ENCODE measurements at places on chromosomes 3 and 15.
A peak's percentile ranks its signal among the peaks of the same experiment; 100 is the strongest.

GRCh38 chr3:48563382-48563918, at the start of gene UCN2:
Gene UCN2, minus strand, starts transcription at chr3:48563781. Its CDS starts 657 bp downstream, at chr3:48563124.
- no peak for DNase-seq

DNA sequence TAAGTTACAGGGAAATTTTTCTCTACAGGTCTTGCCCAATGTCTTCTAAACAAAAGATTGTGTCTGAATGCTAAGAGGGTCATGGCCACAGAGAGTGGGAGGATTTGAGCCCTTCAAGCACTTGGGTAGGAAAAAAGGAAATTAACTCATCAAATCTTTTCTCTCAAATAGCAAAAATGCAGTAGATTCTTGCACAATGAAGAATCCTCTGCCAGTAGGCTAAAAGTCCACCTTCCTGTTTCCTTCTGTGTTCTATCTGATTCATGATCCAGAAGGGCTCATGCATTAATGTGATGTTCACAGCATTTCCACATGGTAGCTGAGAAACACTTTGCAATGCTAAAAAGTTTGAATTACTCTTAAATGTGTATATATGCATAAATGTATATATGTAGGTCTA, 177.1 kb downstream of the CD47 start:
- DNase-seq, result peak; percentile 28

- peak; percentile 85 for DNase-seq
Observed at GRCh38 chr15:89068325-89068784, 19.9 kb upstream of the ABHD2 start.

DNA sequence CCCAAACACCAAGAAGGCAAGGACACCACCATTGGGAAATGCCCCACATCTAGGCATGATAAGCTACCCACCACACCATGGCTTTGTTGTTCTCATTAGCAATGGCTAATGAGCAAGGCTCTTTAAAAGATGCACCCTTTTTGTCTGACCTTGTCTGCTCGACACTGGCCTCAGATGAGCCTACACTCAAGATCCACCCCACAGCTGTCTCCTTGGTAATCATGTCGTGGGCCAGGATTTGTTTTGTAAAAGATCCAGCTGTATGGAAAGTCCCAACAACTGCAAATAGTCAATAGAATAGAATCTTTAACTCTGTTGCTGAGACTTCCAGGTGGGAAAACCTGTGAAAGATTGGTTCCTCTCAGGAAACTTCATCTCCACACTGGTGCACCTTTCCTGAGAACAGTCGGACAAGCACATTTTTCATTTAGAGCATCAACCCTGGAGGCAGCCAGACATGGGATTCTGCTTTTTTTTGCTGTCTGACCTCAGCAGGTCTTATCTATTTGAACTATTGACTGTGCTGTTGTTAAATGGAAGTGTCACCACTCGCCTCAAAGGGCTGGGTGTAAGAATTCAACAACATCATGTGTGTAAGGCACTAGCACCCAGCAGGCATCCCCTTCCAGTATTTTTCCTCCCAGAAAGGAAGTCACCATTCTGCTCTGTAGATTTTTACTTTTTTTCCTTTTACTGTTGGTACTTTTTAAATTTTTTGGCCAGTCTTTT, 35.5 kb downstream of the DUT start:
- DNase-seq, result no peak

DNA sequence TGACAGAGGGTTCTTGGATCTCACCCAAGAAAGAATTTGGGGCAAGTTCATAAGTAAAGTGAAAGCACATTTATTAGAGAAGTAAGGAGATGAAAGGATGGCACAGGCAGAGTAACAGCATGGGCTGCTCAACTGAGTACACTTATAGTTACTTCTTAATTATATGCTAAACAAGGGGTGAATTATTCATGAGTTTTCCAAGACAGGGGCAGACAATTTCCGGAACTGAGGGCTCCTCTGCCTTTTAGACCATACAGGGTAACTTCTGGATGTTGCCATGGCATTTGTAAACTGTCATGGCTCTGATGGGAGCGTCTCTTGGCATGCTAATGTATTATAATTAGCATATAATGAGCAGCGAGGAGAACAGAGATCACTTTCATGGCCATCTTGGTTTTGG, 221.2 kb upstream of the STT3B start:
- DNase-seq, result no peak

DNA sequence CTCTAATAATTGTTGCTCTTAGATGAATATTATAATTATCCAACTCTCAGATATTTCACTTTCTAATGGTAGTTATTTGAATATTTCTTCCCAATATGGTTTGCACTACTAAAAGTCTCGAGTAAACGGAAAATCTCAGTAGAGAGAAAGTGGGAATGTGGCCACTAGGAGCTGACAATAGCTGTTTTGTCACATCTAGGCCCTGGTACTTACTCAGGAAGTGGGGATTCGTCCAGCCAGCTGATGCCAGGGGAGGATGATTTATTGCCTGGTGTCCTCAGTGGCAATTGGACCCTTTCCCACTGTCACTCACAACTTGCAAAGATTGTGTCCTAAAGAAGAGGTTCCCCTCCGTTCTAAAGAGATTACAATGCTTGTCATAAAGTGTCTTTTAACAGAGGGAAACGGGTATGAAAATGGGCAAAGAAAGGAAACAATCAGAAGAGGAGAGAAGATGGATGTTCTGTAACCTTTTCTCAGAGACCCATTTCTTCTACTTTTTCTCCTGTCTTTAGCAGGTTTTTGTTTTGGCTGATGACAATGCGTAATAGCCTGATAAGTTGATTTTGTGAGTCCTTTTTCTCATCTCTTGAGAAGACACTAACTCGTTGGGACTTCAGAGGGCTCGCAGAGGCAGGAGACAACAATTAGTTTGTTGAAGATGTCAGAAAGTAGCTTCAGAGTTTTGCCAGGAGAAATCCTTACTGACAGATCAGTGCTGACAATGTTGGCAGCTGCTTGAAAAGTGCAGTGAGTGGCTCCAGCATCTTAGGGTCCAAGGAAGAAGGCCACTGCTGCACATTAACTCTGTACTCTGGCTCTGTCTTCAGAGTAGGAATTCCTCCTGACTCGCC, 320.6 kb downstream of the MECOM start:
- no peak for DNase-seq

DNA sequence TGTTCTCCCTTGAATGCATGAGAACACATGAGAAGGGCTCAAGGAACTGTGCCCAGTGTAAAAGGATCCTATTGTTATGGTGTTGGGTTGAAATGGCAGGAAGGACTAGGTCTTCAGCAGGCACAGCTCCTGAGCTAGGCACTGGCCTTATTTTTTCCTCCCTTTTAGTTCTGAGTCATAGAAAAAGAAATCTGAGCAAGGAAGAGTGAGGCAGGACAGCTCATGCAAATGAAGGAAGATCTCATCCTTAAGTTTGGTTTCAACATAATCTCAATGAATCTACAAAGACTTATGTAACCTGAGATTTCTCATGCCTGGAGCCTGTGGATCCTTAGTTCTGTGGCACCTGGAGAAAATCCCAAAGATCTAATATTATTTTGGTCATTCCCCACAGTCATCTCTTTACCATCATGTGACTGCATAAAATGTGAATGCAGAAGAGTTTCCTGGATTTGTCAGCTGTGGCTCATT, 188.6 kb upstream of the TBL1XR1 start:
- DNase-seq, result peak; percentile 68

- DNase-seq, result no peak
Observed at GRCh38 chr3:71784914-71785531, at the start of gene PROK2. Gene PROK2, minus strand, starts transcription at chr3:71785148. Its CDS starts 96 bp downstream, at chr3:71785052.

DNA sequence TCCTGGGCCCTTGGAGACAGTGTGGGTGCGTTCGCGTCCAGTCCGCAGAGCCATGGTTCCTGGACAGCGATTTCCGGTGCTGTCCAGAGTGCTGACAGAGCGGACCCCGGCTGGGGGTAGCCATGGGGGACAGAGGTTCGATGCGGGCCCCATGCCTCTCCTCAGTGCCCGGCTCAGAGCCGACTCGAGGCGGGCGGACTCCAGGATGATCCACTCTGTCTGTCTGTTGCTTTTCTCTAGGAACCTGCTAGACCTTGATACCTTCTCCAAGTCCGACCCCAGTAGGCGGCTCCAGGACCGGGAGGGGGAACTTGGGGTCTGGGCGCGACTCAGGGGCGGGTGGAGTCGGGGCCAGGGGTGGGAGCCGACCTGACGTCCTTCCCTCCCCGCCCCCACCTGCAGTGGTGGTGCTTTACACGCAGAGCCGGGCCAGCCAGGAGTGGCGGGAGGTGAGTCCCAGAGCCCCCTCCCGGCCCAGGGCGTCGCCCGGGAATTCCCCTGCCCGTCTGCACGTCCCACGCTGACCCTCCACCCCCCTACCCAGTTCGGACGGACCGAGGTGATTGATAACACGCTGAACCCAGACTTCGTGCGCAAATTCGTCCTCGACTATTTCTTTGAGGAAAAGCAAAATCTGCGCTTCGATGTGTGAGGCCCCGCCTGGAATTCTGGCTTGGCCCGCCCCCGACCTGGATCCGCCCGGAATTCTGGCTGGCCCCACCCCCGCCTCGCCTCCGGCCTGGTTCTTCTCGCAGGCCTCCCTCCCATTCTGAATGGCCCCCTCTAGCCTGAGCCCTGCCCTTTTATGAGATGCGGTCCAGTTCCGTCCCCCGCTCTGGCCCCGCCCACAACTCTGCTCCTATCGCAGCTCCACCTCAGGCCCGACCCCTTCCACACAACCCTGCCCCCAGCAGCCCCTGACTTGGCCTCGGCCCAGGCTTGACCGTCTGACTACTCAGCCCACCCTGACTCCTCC, 1.0 kb downstream of the CPNE9 start:
- no peak for DNase-seq

DNA sequence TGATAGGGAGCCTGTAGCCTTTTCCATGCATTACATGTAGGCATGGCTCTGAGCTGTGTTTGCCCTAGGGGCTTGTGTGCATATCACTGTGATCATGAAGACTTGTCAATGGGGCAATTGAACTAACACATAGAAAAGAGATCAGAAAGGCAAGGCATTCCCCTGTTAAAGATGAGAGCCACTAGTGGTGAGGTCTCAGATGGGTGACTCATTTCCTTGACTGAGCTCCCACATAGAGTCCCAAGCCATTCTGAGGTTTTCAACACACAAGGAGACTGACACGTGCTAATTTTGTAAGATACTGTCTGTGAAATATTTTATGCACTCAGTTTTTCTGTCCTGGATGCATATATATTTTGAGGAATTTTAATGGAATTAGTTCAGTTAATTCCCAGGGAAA, 53.8 kb downstream of the SAMMSON start:
- peak; percentile 36 for DNase-seq

DNA sequence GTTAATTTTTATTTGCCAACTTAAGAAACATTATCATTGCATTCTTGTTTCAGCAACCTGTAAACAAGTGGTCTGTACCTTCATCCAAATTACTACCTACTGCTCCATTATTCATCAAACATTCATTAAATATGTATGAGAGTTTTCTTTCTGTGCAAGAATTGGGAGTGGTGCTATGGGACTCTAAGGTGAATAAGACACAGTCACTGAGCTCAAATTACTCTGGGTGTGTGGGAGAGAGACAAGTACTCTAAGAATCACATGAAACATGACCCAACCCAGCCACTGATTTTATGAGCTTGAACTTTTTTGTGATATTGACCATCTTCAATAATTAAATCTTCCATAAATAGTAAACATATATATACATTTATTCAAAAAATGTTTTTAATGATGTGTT, 227.2 kb upstream of the TP63 start:
- no peak for DNase-seq

DNA sequence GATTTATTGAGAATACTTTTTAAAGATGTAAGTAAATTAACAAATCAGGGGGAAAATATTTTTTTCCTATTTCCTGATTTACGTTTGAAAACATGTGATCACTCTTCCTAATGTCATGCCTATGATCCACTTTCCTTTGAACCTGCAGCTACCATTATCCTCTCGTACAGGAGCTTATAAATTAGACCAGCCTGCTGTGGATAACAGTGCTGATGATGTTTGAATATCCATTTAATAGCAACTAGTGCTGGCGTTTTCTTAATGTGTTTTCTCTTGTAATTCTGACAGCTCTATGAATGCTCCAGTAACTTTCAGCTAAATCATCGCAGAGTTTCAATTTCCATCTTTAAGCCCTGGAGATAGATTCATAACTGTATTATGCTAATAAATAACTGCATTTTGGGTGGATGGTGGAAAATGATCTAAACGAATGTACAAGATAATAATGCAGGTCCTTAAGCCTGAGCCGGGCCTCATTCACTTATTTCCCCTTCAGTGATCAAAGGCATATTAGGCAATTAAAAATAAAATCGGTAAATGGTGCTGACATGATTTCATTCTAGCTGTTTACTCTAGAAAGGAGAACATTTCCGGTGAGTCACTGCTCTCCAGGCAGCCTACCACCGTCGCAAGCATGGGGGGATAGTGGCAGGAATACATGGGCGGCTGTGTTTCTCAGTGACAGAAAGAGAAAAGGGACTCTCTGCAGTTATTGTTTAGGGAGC, 58.5 kb upstream of the SLC24A5 start:
- DNase-seq, result no peak

DNA sequence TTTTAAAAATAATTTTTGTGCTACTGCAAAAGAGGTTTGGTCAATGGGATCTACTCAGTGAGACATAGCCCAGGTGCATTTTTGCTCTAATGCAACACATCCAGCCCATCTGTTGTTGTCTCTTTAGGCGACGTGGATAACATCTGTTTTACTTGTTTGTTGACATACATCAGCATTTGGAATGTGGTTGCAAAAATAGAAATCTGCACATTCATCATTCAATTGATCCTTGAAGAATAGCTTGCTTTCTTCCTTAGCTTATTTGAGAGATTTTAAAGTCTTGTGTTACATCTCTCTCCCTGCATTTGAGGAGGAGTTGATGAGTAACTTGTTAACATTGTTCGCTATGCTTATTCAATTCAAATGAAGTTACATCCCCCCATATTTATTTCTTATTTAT, 1202.3 kb downstream of the NSUN3 start:
- DNase-seq, result no peak

DNA sequence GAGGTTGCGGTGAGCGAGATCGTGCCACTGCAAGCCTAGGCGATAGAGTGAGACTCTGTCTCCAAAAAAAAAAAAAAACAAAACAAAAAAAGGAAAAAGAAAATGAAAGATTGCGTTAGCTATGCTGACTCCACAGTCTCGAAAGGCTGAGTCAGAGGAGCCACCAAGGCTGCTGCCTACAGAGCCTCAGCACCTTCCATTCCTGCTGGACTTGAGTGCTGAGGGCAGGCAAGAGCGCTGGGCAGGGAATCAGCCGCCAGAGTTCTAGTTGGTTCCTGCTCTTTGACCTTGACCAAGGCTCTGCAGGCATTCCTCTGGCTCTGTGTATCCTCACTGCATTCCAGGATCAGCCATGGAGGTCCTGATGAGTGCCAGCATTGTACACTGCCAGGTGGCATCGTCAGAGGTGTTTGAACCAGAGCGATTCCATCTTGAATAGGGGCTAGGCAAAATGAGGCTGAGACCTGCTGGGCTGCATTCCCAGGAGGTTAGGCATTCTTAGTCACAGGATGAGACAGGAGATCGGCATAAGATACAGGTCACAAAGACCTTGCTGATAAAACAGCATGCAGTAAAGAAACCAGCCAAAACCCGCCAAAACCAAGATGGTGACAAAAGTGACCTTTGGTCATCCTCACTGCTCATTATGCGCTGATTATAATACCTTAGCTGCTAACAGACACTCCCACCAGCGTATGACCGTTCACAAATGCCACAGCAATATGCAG, 5.9 kb downstream of the MESP2 start:
- DNase-seq, result no peak

- peak; percentile 85 for DNase-seq
Observed at GRCh38 chr15:40984964-40985363, 31.7 kb downstream of the CHAC1 start.

GRCh38 chr15:75452364-75452864, 924 bp upstream of the SIN3A start:
- DNase-seq, result peak; percentile 61

GRCh38 chr3:59381282-59381681, 331.5 kb upstream of the CFAP20DC start:
- no peak for DNase-seq

- no peak for DNase-seq
Observed at GRCh38 chr15:40052604-40053003, 13.6 kb upstream of the SRP14 start.

All from HS-5 (cell line).